Testis (tissue), 5 donors: ENCODE measurements at places on chromosomes 7 and 10. TPM values are rescaled to one million over a fixed set of nuclear protein-coding genes. Genes with fewer than 3 reads are reported as not detected.
A peak's percentile ranks its signal among the peaks of the same experiment; 100 is the strongest.

DNA sequence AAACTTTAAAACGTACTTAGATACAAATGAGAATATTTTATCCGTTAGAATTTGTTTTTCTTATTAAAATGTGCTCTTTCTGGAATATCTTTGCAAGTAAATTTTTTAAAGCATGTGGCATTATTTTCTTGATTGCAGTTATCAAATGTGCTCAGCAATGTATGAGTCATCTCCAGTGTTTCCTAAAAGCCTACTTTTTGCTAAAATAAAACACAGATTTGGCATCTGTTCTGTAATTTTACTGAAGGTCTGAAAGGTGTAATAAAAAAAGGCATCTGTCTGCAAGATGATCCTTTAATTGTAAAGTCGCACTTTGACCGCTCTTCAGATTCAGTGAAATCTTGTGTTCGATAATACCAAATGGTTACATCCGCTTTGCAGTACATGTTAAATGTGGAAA, 3.4 kb downstream of the GNAT3 start:
- no peak for DNase-seq

ASB10 gene
- not detected for total RNA-seq

GRCh38 chr7:49060743-49061142, 136.4 kb downstream of the CDC14C start:
- DNase-seq: no peak

- DNase-seq: no peak
These were observed 8.2 kb downstream of the AP4M1 start for GRCh38 chr7:100109521-100110163.

DNA sequence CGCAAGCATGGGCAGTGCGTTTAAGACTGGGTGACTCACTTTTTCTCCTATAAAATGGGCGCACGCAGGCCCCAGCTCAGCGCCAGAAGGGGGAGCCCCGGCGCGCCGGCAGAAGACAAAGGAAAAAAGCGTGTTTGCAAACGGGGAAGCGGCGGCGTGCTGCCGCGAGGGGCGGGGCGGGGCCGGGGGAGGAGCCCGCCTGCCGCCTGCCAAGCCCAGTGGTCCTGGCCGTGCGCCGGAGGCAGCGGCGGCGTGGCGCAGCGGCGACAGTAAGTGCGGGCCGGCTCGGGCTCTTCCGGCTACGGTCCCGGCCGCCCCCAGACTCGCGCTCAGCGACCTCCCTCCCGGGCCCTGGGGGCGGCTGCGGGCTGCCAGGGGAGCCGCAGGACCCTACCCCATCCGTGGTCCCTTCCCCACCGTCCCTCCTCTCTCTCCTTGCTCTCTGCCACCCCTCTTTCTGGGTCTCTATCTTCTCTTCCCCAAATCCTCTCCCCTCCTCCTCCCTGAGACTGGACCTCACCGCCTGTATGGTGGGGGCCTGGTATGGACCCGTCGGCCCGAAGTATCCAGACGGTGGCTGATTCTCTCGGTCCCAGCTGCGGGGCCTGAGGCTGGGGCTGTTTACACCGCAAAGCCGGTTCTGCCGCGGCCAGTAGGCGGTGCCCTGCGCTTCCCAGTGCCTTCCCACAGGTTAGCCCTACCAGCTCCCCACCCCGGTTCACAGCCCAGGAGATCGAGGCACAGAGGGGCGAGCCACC, at the start of gene SLC29A3:
SLC29A3 (plus strand) TSS at position 218 of the 758 bp plus-strand sequence; CDS start at position 269, 51 bp downstream.
- peak; percentile 85 for DNase-seq

GRCh38 chr10:79181227-79181626, 112.5 kb downstream of the ZMIZ1 start:
- DNase-seq: no peak

COL28A1 gene
- total RNA-seq: 8.7 TPM

DNA sequence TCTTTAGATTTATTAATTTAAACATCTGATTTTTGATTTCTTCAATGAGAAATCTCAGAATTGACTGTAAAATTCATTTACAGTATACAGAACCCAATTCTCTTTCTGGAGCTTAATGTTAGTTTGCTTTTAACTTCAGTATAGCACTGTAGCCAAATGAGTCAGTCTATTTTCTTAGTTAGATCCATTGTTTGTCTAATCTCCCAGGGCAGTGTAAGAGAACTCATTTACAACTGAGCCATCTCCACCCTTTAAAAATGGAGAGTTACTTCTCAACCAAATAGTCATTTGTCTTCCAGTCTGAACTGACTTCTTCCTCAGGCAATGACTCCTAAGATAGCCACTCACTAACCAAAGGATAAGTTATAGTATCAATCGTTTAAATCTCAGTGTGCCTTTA, 3.0 kb upstream of the WNT2 start:
- DNase-seq: no peak

GRCh38 chr7:37281368-37282092, 167.1 kb downstream of the ELMO1 start:
- no peak for DNase-seq

DNA sequence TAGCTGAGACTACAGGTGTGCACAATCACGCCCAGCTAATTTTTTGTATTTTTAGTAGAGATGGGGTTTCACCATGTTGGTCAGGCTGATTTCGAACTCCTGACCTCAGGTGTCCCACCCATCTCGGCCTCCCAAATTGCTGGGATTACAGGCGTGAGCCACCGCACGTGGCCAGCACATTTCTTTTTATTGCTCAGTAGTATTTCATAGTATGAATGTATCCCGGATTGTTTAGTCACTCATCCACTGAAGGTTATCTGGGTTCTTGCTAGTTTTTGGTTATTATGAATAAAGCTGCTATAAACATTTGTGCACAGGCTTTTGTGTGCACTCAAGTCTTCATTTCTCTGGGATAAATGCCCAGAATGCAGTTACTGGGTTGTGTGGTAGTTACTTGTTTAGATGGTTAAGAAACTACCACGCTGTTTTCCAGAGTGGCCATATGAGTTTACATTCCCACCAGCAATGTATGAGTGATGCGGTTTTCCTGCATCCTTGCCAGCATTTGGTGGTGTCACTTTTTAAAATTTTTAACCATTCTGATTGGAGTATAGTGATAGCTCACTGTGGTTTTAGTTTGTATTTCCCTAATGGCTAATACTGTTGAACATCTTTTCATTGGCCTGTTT, 275.8 kb upstream of the LYZL1 start:
- no peak for DNase-seq

GRCh38 chr10:3095373-3096139, 28.2 kb downstream of the PFKP start:
- no peak for DNase-seq

GRCh38 chr7:17184805-17185689, 113.4 kb upstream of the AHR start:
- DNase-seq: no peak

GCK gene
- total RNA-seq: 0.94 TPM

ABCA13 gene
- total RNA-seq: 7.3 TPM

DNA sequence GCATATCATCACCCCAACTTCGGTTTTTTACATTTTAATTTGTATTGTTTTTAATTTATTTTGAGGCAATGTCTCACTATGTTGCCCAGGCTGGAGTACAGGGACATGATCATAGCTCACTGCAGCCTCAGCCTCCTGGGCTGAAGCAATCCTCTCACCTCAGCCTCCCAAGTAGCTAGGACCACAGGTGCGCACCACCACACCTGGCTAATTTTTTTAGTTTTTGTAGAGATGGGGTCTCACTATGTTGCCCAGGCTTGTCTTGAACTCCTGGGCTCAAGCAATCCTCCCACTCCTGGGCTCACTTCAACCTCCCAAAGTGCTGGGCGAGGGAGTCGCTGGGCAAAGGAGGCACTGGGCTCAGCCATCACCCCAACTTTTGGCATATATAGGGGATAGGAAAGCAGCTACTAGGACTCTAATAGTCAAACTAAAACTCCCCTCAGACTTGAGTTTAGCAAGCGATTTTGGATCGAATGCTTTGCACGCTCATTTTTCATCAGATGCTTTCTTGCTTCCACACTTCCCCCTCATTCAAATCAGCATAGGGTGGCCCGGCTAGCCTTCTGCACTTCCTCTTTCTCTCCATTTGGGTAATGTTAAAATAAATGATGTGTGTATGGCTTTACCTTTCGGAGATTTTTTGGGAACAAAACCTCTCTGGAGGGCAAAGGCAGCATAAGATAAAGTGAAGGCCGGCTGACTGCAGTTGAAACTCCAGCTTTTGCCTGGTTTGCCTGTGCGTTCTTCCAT, 20.8 kb upstream of the NMT2 start:
- no peak for DNase-seq

GRCh38 chr7:145184956-145185355, 349.1 kb upstream of the TPK1 start:
- DNase-seq: no peak

DNA sequence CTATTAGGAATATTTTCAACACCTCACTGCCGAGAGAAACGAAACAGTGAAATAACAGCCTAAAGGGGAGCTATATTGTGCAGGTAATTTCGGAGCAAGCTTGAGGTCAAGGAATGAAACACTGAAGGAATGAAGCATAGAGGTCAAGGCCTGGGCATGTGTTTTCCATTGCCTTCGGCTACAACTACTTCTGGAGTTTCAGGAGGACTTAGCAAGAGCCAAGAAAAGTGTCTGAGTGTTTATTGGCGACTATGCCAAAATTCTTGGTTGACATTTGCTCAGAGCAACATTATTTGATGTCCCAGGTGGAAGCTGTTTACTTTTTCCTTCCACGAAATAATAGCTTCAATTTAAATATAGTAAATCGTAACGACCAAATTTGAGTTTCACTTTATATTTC, 89.6 kb upstream of the IFRD1 start:
- DNase-seq: no peak

DNA sequence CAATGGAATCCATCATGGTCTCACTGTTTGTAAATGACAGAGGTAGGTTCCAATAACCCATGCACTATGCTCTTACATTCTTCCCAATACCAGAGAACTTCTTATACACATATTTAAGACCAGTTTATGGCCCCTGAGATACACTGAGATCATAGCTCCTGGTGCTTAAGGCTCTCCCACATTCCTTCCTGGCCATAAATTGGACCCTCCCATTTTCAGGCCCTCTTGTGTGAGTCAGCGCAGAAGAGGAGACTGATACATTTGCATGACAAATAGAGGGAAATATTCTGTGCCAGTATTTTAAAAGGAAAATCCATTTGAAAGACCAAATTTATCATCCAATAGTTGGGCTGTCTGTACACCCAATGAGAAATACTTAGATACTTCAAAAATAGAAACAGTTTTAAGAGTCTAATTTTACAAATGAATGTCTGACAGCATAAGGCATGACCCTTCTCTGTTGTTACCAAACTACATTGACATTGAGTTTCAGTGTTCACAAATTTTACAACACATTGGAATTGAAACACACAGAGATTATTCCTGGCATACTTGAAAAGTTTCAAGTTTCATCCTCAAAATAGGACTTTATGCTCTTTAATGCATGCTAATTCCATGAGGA, 35.3 kb downstream of the SLC16A9 start:
- no peak for DNase-seq

- no peak for DNase-seq
These were observed 10.0 kb upstream of the STK31 start for GRCh38 chr7:23700046-23700445.

GRCh38 chr10:71337219-71337701, 18.2 kb downstream of the SLC29A3 start:
- no peak for DNase-seq

COBL gene
- 14.8 TPM for total RNA-seq

DNA sequence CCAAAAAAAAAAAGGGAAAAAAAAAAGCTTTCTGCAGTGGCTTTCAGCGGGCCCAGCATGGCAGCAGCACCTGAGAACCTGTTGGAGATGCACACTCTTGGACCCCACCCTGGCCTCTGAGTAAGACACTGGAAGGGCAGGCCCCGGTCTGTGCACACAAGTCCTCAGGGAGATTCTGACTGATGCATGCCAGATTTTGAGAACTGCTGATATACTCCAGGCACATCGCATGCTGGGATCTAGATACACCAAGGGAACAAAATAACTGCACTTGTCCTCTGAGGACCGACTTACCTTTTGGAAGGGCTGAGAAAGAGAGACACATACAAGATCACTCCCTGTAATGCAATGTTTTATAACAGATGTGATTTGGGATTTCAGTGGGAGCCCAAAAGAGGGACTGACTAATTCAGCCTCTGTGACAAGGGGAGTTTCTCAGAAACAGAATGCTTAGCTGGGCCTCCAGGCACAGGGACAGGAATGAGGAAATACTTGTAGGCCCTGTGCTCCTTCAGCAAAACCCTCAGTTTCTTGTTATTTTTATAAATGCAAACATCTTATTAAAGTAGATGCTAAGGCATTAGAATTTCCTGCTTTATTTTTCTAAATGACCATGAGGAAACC, 8.2 kb downstream of the EGFR start:
- DNase-seq: no peak

VPS37D gene
- 24.8 TPM for total RNA-seq

GRCh38 chr10:132163278-132163765, 23.4 kb upstream of the DPYSL4 start:
- no peak for DNase-seq

C7orf57 gene
- 12.3 TPM for total RNA-seq

- DNase-seq: no peak
These were observed 148.8 kb downstream of the CHCHD3 start for GRCh38 chr7:132933072-132933458.

CNPY4 gene
- total RNA-seq: 19.3 TPM

DTX2 gene
- total RNA-seq: 200 TPM

PTPRN2 gene
- total RNA-seq: 9.8 TPM

- DNase-seq: no peak
These were observed 50.0 kb downstream of the NPY start for GRCh38 chr7:24334012-24334411.

ANKRD1 gene
- total RNA-seq: 0.19 TPM

DNA sequence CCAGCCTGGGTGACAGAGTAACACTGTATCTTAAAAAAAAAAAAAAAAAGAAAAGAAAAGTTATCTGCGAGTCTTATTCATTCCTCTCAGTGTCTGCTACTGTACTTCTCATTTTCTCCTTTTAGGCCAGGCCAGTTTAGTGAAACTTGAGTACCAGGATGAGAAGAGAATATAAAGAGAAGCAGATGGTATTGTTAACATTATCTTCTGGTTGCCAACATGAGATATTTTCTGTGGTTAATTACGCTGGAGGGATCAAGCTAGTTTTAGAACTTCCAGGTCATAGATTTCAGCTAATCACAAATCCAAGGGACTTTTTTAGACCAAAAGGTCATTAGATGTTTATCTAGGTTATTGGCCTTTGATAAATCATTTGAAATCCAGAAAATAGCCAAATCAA, 252.6 kb upstream of the SMIM30 start:
- DNase-seq: no peak

GRCh38 chr7:120241973-120242372, 31.0 kb upstream of the KCND2 start:
- DNase-seq: no peak

GRCh38 chr7:117009705-117010361, 56.5 kb downstream of the ST7 start:
- DNase-seq: no peak

DNA sequence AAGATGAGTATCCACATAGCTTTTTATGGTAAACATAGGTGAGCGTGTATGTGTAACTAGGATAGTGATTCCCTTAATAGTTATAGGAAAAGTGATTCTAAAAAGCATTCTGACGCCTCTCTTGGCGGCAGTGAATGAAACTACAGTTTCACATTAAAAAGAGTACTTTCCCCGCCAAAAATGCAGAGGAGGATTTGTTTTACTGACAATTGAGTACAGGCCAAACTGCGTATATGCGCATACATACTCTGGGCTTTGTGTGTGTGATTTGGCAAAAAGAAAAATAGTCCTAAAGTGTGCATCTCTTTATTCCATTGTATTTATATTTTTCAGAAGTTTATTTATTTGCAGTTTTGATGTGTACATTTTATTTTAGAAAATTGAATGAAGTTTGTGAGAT, 10.3 kb downstream of the CUL1 start:
- no peak for DNase-seq

GRCh38 chr10:132516771-132517725, 20.5 kb upstream of the INPP5A start:
- DNase-seq: peak; percentile 96

GRCh38 chr10:132120734-132121510, 55.2 kb downstream of the JAKMIP3 start:
- no peak for DNase-seq
